ENCODE measurements at places on chromosomes 6 and 20.

DNA sequence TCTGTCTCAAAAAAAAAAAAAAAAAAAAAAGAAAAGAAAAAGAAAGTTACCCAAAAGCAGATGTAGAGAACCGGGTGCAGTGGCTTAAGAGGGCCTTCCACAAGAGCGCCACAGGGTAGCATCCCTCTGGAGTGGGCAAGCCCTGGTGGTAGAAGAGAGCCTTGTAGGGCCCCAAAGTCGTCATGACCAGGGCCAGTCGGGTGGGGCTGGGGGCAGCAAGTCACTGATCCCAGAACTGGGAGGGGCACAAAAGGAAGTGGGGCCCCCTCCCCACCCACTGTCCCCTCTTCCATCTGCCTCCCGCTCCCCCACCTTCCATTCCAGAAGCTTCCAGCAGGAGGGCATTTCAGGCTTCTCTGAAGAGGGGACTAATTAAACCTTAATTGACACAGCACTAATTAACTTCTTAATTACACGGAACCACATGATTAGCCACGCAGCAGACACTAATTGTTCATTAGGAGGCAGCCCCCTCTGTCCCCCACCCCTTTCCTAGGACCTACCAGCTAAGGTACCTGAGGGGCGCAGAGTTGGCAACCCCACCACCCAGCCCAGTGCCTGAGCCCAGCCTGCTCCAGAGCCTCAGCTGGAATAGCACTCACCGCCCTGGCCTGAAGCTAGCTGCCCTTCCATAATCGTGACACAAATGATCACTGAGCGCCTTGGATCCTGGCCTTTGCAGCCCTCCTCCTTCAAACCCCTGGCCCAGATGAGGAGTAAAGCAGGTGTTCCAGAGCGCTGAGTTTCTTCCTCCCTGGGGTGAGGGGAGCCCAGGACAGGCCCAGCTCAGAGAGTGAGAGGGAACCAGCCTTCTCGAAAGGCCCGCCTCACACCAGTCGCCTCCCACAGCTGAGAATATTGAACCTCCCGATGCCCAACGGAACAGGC, 34.8 kb downstream of the MDFI start:
- DNase-seq: no peak

DNA sequence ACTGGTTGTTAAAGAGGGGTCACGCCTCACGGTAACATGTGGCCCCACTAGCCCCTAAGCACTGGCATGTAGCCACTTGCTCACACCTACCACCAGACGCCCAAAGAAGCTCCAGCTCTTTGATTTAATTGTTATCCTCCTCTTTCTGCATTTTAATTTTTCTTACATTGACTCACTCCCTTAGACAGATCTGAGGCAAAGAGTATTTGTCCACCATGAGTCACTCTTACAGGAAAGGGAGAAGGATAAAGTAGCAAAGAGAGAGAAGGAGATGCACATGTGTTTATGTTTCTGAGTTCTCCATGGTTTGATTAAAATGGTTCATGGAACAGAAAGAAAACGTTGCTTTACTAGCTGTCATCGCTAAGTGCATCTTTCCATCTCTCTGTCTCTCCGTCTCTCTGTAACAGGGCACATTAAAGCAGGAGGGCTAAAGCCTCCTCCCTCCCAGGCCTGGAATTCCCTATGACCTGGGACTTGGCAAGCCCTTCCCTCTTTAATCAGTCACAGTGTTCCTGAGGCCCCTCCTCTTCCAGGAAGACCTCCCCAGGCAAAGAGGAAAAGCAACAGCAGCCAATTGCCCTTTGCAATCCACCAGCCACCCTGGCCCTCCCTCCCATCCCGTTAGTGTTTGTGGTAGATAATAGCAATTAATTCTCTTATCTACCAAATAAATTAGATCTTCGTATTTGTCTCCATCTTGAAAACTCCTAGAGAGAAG, 112.8 kb upstream of the TSHZ2 start:
- DNase-seq: no peak

- no peak for DNase-seq
Measured at GRCh38 chr20:62507323-62507722, 31.5 kb upstream of the GATA5 start.

DNA sequence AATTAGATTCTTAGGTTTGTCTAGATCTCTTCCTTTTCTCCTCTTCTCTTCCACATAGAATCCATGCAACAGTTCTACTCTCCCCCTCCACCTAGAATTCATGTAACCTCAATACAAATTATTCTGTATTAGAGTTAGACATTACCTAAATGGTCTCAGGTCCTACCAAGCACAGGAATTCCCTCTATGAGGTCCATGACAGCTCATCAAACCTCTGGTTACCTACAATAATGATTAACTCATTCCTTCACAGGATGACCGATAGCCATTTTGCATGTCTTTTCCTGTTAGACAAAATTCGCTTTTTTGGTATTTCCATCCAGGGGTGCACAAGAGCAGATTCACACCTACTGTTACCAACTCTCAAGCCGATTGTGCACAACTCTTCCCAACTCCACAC, 27.4 kb upstream of the BMP2 start:
- DNase-seq: no peak

DNA sequence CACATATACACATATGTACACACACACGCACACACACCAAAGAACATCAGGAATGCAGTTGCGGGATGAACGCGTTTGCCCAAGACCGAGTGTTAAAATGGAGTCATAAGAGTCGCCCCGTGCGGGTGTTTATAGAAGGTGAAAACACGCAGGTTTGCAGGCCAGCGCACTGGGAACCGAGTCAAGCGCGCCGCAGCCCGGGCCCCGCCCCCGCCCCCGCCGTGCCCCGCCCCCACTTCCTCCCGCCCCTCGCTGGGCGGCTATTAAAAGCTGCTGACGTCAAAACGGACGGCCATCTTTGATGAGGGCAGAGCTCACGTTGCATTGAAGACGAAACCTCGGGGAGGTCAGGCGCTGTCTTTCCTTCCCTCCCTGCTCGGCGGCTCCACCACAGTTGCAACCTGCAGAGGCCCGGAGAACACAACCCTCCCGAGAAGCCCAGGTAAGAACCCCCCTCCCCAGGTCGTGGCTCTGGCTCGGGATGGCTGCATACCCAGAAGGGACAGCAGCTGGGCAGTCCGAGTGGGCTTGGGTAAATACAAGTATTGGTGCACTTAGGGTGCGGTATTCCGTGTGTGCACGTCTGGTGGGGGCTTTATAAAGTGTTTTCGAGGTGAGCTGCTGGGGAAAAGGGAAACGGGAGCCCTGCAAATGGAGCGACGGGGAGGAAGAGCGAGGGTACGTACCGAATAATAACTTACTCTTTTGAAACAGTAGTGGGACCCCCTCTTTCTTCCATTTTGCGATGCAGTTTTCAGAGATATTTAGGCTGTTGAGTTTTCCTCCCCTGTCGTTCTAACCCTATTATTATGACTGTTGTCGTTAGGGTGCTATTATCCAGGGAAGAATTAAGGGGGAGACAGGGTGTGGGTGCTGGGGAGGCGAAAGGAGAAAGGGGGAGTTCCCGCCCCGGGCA, at the start of gene SNAP25:
Gene SNAP25, plus strand, starts transcription at position 295 of the 916 bp plus-strand sequence. CDS start 56,662 bp downstream, outside the sequence.
- peak; percentile 95 for DNase-seq

DNA sequence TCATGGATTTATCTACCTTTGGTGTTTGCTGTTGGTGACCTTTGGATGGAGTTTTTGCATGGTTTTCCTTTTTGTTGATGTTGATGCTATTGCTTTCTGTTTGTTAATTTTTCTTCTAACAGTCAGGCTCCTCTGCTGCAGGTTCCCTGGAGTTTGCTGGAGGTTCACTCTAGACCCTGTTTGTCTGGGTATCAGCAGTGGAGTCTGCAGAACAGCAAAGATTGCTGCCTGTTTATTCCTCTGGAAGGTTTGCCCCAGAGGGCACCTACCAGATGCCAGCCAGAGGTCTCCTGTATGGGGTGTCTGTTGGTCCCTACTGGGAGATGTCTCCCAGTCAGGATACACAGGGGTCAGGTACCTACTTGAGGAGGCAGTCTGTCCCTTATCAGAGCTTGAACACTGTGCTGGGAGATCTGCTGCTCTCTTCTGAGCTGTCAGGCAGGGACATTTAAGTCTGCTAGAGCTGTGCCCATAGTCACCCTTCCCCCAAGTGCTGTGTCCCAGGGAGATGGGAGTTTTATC, 9.2 kb upstream of the ZNF337 start:
- DNase-seq: no peak

- DNase-seq: no peak
Measured at GRCh38 chr20:39038495-39038894, 76.4 kb downstream of the DHX35 start.

DNA sequence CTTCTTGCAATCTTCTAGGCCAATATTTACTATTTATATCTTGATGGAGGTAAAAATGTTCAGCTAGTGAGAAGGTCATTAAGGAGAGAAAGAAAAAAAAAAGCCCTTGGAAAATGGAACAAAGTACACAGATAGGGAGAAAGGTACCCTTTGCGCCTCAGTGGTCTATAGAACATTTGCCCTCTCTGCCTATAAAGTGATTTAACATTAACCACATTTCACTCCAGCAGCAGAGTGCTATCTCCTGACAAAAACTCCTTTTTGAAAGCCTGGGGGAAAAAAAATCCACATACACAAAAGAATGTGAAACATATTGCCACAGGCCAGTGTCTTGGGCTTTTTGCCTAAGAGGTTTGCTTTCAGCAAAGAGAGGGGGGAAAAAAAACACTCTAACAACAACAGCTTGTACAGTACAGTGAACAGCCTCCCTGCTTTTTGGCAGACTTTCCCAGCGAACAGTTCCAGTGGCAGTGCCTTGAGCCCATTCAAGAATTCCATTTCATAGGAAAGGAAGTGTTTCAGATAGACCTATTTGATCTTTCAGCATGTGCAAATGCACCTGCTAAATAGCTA, 695 bp downstream of the ARHGAP18 start:
- DNase-seq: no peak

- no peak for DNase-seq
Measured at GRCh38 chr6:41561931-41562911, 16.0 kb downstream of the FOXP4 start.

- DNase-seq: no peak
Measured at GRCh38 chr20:22426772-22427171, 157.6 kb downstream of the FOXA2 start.

DNA sequence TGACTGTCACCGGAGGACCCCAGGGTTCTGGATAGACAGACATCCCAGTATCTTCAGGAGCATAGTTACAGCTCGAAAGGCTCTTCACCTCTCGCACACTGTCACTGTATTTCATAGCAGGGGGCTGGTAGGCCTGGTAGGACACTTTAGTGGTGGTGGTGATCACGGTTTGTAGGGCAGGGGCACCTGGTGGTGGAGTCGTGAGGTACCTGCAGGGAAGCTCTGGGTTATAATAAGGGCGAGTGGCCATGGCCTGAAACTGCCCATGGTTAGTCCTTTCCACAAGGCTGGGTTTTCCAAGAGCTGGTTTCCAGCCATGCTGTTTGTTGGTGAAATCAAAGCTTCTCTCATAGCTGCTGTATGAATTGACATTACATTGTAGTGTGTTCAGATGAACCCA, 7.6 kb downstream of the GCM2 start:
- DNase-seq: no peak

GRCh38 chr6:168496997-168497331, 56.0 kb downstream of the SMOC2 start:
- no peak for DNase-seq

- DNase-seq: peak; percentile 6
Measured at GRCh38 chr6:170080828-170081371, 210.0 kb downstream of the DLL1 start.

DNA sequence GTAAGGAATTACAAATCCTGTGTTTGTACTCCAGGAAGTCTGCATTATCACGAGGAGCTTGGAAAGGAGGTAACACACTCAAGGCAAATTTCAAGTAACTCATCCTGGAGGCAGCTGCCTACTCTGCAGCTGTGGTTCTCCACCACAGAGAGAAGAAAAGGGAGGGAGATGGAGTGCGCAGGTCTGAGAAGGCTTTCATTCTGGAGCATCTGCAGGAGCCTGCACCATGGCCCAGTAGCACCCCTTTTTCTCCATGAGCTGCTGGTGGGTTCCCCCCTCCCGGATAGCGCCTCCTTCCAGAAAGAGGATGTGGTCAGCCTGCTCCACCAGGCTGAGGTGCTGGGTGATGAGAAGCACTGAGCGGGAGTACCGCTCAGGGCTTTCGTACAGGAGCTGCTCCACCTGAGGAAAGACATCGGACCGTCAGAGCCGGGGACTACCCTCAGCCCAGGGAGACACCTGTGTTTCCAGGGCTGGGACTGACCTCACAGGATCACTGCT, 1.6 kb upstream of the PSMB8 start:
- DNase-seq: no peak

GRCh38 chr6:28978959-28979561, 26.1 kb downstream of the ZNF311 start:
- DNase-seq: no peak

DNA sequence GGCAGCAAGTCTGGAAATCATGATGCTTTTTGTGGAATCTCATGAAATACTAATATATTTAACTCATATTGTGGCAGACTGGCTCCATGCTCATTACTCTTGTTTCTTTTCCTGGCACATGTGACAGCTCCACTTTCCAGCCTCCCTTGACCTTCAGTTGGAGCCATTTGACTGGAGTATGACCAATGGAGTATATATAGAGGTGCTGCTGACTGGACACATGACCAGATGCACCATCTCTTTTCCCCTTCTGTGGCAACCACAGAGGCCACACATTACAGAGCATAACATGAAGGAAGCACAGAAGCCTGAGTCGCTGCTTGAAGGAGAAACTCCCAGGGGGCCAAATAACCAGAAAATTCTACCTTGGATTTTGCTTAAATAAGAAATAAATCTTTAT, 77.4 kb downstream of the MKKS start:
- no peak for DNase-seq

DNA sequence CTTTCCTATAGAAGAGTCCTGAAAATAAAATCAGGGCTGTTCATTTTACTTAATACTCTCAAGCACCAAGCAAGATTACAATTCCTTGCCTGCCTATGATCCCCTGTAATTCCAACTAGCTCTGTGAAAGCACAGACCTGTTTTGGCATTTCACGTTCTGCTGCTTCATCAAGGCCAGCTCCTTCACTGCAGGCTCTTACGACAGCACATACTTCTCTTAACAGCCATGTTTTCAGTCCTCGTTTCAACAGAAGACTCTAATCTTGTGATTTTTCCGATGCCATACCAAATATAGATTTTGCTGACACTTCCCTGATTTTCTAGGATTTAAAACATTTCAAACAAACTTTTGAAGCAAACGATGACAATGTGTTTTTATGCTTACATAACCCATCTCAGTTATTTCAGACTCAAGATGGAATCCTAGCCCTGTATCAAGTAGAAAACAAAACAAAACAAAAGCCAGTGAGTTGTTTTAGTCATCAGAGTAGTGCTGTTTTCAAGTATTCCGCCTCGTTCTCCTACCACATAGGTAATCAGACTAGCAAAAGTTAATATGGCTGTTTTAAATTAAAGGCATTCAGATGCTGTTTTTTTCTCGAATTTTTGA, 616.5 kb upstream of the CITED2 start:
- no peak for DNase-seq

GRCh38 chr6:124368131-124368530, 564.5 kb downstream of the NKAIN2 start:
- no peak for DNase-seq

- DNase-seq: no peak
Measured at GRCh38 chr6:41160933-41161332, 2.0 kb downstream of the TREM2 start.

GRCh38 chr6:127262896-127263295, 3.8 kb upstream of the RNF146 start:
- DNase-seq: no peak

Measured in NCI-H1105 (cell line).